ENCODE measurements at places on chromosomes 6 and 20.

GRCh38 chr20:40218316-40218969, 470.6 kb downstream of the MAFB start:
- DNase-seq = no peak

DNA sequence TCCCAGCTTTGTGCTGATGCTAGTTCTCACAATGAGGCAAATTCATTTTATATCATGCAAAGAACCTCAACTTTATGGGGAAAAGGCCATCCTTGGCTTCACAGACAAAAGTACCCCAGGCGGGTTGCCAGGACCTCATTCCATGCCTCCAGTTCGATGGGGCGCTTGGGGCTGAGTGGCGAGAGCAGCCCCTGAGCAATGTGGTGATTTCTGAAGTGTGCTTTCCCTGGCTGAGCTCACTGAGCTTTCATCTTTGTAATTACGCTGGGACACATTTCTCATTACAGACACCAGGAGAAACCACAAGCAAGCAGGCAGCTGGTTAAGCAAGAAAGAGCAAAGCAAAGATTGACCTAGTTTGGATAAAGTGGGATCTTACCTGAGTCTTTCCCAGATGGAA, 301.5 kb upstream of the CDH4 start:
- DNase-seq = no peak

DNA sequence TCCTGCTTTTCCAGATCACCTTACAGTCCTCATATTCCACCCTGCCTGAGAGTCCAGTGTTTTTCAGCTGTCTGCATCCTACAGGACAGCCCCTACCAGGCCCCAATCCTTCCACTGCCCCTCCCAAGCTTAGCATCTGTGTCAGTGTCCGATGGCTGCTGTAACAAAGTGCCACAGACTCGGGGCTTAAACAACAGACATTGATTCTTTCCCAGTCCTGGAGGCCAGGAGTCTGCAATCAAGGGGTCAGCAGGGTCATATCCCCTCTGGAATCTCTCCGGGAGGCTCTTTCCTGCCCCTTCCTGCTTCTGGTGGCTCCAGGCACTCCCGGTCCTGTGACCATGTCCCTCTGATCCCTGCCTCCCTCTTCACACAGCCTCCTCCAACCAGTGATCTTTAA, 396.6 kb upstream of the MAP3K7 start:
- no peak for DNase-seq

DNA sequence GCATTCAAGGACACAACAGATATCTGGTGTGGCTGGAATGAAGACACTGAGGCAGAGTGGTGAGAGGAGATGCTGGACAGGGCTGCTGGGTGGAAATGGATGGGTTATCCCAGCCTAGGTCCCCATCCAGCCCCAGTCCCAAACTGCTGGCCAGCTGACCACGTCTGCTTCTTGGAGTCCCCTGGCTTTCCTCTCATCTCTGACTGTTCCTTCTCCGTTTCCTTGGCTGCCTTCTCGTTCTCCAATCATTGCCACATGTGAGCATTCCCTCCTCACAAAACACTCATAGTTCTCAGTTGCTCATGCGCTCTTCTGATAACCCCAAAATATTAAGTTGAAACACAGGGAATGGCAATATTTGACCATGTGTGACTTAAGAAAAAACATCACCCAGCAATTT, 31.5 kb downstream of the MAFB start:
- no peak for DNase-seq

Measured in thoracic aorta (tissue), 2 donors.